ENCODE measurements at places on chromosomes 1 and 21.

DNA sequence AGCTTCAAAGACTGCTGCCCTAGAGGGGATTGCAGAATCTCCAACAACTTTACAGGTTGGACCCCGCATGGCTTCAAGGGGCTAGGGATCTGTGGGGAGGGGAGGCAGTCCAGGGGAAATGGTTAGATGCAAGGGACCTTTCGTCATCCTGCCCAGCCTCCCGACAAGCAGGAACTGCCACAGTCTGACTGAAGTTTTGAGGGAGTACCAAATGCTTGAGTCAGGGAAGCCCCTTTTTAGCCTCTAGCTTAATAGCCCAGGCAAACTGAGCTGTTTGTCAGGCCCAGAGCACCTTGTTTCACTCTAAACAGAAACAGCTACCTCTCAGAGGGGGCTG lies 1.1 kb downstream of the TOR3A start:
- DNase-seq, result no peak

DNA sequence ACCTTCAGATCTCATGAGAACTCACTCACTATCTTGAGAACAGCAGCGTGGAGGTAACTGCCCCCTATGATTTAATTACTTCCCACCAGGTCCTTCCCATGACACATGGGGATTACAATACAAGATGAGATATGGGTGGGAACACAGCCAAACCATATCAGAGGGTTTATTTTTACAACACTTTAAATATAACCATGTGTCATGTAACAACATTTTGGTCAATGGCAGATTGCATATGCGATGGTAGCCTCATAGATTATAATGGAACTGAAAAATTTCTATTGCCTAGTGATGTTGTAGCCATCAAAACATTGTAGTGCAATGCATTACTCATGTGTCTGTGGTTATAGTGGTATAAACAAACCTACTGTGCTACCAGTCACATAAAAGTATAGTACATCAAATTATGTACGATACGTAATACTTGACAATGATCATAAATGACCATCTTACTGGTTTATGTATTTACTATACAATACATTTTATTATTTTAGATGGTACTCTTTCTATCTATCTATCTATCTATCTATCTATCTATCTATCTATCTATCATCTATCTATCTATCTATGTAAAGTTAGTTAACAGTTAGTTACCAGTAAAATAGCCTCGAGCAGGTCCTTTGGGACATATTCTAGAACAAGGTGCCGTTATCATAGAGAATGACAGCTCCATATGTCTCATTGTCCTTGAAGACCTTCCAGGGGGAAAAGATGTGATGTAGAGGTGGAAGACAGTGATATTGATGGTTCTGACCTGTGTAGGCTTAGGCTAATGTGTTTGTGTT lies 12.6 kb upstream of the S100B start:
- no peak for DNase-seq

GRCh38 chr1:18107369-18108298 lies at the start of gene IGSF21:
TSS of gene IGSF21 (plus strand) at chr1:18107798. CDS start at chr1:18108129, 331 bp downstream.
- DNase-seq, result no peak

- peak; percentile 85 for DNase-seq
Measured at GRCh38 chr21:20258542-20258941, 739.7 kb upstream of the NCAM2 start.

GRCh38 chr21:45258466-45258865 lies 29.2 kb downstream of the POFUT2 start:
- no peak for DNase-seq

GRCh38 chr1:234397732-234398131 lies 24.5 kb downstream of the COA6 start:
- no peak for DNase-seq

GRCh38 chr1:85628791-85629531 lies 48.4 kb downstream of the CCN1 start:
- no peak for DNase-seq

DNA sequence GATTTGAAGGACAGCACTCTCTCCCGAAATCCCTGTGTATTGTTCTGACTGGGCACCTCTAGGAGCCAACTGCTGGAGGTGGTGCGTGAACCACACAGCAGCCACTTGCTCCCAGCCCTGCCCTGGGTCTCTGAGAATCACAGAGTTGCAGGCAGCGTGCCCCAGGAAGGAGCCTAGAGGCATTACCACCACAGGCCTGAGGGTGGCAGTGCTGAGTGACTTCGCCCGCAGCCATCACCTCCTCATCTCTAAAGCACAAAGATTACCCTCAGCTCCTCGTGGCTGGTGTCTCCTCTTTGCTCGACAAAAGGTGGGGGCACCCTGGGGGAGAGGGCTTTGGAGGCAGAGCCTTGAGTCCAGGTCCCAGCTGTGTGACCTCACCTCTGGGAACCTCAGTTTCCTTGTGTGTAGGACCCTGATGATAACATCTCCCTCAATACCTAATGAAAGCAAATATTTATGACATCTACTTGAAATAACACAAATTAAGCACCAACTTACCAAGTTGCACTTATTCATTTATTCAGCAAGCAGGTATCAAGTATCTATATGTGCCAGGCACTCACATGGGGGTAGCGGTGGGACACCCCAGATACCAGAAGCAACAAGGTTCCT lies 86.3 kb downstream of the VWA5B1 start:
- DNase-seq, result no peak

DNA sequence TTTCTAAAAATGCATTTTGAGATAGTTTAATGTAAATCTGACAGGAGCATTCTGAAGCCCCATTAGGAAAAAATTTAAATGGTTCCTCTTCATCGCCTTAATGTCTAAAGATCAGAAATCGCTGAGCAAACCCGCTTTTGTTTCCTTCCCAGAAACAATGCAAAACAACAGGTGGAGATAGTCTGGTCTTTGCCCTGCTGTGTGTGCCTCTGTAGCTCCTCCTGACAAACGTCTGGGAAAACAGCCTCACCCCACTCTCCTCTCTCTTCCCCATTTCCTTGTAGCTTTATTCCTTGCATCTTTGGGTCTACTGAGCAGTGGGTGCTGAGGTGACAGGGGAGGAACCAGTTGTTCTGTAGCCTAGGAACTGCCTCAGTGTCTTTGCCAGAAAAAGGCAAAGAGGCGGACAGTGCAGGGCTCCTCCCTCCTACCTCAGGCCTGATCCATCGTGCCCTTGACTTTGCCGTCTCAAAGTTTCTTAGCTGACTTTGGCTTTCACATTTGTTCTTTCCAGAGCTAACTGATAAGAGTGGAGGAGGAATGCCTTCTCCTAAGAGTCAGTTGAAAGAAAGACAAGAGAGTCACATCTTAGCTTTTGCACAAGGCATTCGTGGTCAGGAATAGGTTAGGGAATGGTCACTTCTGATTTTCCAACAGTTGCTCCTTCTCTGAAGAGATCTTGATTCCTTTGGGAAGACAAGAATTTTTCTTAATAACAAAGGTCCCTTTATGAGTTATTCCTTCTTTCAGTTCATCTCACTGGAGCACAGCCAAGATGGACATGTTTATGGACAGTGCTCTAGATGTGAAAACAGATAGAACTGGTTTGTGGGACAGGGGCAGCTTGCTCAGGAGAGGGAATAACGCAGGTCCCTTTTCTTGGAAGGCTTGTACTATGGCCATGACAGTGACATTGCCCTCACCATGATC lies 24.9 kb downstream of the SYT11 start:
- no peak for DNase-seq

DNA sequence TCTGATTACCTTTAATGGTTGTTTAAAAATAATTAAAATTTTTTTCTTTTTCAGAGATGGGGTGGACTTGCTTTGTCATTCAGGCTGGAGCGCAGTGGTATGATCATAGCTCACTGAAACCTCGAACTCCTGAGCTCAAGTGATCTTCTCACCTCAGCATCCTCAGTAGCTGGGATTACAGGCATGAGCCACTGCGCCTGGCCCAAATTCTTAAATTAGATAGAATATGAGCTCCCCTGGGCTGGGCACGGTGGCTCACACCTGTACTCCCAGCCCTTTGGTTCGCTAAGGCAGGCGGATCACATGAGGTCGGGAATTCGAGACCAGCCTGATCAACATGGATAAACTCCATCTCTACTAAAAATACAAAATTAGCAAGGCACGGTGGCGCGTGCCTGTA lies 17.0 kb downstream of the CERS2 start:
- no peak for DNase-seq

- no peak for DNase-seq
Measured at GRCh38 chr1:1422465-1423244, 1.6 kb upstream of the ANKRD65 start.

GRCh38 chr1:22140694-22141093 lies 2.2 kb downstream of the WNT4 start:
- DNase-seq, result no peak

GRCh38 chr1:240030236-240030635 lies 61.4 kb upstream of the FMN2 start:
- DNase-seq, result no peak

DNA sequence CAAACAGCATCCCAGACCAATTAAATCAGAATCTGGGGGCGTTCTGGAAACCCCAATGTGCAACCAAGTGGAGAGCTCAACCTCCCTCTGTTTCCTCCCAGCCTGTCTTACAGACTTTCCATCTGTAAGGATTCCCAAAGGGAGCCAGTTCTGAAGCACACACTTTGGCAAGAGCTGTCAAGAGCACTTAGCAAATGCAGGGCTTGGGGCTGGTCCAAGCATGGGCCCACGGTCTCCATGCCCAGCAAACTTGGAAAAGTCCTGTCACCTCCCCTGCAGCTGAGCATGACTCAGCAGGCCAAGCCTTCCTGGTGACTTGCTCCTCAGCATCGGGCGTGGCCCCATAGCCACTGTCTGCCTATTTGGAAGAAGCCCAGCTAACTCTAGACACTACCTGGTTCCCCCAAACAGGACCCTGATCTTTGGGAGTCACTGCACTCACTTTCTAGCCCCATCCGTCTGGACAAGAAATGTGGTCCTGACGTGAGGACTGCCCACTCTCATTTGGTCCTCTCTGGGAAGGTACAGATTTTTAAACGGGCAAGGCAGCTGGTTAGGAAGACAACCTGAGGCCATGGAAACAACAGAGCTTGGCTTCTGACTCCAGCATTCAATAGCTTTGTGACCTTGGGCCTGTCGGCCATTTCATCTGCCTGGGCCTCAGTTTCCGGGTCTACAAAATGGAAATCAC lies 16.9 kb downstream of the SLC2A1 start:
- no peak for DNase-seq

DNA sequence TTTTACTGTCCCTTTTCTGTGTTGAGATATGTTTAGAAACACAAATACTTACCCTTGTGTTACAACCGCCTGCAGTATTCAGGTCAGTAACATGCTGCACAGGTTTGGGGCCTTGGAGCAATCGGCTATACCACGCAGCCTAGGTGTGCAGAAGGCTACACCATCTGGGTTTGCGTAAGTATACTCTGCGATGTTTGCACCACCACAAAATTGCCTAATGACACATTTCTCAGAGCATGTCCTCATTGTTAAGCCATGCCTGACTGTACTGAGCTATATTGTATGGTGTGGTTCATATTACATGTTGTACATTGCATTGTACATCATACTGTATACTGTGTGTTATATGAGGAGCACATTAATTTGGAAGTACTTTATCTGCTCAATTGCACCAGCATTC lies 247.4 kb downstream of the RHOU start:
- no peak for DNase-seq

GRCh38 chr1:33180911-33181890 lies 642 bp downstream of the TRIM62 start:
- peak; percentile 84 for DNase-seq

- DNase-seq, result no peak
Measured at GRCh38 chr1:208521534-208521933, 277.4 kb upstream of the PLXNA2 start.

DNA sequence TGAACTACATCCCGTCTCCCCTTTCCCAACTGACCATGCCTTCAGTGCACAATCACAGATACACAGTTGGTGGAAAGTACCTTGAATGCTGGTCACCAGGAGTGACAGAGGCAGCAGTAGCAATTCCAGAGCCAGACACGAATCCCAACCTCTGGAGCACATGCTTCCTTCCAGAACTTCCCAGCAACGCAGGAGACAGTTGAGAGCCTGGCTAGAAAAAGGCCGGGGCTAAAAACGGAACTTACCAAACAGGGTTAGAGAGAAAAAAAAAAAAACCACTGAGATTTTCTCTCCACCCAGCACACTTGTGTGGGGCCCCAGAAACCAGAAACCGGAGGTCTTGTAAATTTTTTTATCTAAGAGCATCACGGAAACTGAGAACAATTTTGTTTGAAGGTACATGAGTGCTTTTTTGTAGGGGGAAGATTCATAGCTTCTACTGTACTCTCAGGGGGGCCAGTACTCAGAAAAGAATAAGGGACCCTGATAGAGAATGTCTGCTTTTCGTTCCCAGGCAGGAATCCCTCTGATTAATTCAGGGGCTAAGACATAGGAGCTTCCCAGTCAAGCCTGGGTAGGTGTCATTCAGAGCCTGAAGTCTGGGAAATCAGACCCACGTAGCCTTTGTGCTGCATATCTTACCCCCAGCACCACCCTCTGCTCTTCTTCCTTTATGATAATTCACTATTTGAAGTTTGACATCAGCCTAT lies at the start of gene CD48:
CD48 (minus strand) TSS at position 221 of the 710 bp plus-strand sequence; CDS start at position 162, 59 bp downstream.
- DNase-seq, result peak; percentile 54

DNA sequence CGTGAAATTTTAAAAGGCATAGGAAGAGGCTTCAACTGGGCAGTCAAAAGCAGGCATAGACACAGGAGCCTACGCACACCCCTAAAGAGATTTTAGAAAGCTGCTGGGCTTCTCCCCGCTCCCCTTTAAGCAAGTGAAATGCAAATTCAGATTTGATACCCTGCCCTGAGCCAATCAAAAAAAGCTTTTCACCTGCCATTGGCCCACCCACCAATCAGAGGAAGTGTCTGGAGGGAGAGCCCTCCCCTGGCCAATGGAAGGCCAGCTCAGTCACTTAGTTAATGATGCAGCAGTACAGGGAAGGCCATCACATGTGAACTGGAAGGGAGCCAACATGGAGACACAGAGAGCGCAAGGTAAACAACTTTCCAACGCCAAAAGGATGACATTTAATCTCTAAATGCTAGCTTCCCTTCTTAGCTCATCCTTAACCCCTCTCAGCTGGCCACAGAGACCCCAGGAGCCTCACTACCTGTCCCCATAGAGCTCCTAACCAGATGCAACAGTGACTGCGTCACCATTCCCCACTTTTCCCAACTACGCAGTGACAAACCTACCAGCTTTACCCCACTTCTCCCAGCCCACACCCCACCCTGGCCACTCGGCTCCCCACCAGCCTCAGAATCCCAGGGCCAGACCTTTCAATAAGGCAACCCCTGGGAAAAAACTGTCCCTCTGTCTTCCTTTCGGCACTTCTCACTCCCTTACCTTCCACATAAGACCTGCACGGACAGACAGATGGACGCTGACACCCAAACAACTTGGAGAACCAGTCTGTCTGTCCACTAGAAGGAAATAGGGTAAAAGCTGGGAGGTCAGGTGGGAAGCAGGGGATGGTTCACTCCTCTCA lies 71.0 kb downstream of the CD46 start:
- peak; percentile 95 for DNase-seq
